ENCODE measurements at places on chromosomes 5 and 9.

DNA sequence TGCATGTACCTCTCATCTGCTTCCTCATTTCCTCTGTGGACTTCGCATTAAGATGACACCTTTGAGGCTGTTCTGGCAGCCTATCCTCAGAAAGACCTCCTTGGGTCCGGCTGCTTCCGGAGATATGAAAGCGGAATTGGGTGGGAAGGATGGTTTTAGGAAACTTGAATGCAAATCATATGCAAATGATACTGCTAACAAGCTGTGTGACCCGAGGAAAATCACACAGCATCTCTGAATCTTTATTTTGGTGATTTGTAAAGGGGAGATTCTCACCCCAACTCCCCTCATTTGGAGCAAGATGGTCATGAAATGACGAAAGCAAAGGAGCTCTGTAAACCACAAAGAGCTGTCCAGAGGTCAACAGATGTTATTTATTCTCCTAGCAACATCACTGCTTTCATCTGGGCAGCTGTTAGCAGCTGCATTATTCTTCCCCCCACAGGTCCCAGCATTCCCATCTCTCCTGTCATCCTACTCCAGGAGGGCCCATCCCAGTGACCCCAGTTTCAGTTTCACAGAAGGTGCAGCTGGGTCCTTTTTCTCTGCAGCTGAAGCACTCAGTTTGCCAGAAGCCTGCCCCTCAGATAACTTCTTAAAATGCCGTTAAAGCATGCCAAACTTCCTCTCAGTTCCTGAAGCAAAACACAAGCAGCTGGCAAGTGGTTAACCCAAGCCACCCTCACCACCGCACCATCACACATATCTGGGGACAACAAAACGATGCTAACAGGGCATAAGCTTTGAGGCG lies 269.5 kb downstream of the SEC61B start:
- peak; percentile 58 for DNase-seq

DNA sequence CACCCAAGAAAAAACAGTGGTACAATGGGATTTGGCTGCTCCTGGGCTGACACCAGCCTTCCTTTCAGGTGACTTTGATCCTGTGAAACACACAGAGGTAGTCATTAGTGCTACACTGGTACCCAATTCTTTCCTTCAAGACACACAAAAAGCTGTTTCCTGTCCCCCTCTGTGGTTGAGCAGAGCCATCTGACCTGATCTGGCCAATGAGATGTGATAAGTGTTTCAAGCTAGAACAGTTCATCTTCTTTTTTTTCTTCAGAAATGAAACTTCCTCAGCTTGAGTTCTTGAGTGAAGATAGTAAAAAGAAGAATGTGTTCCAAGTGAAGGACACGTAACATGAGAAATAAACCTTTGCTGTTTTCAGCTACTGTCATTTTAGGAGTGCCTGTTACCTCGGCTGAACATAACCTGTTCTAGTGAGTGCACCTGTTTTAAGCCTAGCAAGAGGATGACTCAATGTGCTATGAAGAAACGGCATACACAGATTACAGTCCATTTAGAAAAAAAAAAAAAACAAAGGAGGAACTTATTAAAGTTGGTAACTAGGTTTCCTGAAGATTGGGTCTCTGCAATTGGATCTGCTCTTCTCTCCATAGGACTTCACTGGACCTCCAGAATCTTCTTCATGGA lies 287.8 kb downstream of the GAS1 start:
- no peak for DNase-seq

DNA sequence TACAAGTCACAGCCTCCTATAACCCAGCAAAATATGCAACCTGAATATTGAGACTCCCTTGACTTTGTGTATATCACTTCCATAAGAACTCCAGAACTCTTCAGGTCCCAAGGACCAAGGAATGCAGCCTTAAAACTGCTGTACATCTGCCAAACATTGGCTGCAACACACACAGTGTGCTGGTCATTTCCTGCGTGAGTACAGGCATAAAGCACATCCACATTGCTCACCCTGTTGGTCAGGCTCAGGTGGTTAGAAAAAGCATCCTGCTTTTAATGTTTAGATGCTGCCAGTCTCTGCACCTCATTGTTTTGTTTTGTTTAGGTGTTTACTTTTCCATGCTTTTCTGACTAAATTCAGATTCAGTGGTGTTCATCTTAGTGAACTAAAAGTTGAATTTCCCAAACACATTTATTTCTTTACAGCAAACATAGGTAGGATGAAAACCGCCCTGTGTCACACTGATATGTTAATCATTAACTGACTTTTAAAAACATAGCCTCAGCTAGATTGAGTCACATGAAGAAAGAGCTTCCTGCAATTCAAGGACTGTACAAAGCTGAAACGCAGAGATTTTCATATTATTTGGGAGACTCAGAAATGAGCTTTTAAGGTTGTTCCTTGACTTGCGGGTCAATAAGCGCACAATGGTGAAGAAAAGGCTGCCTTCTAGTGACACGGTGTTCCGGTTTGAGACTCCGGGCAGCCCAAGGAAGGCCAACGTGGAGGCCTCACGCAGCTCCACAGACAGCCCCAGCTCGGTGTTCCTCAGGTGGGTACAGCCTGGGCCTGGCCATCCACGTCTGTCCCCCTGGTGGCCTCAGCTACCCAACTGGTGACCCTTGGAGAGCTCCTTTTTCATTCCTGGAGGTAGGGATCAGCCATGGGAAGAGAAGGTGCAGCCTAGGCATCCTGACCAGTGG lies 52.2 kb upstream of the GRAMD2B start:
- no peak for DNase-seq

GRCh38 chr5:1702318-1702717 lies 97.3 kb downstream of the MRPL36 start:
- no peak for DNase-seq

DNA sequence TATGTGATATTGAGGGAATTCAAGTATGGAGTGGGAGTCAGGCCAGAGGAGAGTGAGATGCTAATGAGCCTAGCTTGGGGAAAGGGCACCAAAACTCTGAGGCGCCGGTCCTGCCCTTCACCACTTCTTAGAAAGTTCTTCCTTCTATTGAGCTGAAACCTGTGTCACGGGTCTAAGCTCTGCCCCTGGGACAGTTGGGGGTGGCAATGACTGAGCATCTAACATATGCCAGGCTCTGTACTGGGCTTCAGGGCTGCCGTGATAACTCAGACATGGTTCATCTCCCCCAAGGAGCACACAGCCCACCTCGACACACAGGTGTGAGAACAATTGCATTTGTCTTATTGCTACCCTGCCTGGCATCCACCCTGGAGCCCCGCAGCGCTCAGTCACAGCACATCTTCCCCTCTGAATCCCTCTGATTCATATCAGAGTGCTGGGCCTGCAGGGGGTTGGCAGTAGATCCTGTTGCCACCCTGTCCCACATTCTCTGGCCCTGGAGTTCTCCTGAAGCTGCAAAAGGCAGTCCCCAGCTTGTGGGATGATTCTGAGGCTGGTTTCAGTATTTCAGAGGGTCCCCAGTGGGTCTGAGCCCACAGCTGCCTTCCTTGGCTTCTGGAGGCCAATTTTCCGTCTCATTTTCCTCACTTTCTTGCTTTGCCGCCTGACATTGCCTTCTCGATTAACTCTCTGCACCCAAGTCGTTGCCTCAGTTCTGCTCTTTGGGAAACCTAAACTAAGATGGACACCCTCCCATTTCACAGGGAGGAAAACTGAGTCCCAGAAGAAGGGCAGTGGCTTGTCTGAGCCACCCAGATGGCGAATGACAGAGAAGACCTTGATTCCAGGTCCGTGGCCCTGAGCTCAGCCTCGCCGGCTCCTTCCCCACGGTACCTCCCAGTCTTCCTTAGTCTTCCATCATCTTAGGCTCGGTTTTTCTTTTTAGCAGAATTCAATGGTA lies 42.5 kb downstream of the ALG2 start:
- DNase-seq: peak; percentile 71

DNA sequence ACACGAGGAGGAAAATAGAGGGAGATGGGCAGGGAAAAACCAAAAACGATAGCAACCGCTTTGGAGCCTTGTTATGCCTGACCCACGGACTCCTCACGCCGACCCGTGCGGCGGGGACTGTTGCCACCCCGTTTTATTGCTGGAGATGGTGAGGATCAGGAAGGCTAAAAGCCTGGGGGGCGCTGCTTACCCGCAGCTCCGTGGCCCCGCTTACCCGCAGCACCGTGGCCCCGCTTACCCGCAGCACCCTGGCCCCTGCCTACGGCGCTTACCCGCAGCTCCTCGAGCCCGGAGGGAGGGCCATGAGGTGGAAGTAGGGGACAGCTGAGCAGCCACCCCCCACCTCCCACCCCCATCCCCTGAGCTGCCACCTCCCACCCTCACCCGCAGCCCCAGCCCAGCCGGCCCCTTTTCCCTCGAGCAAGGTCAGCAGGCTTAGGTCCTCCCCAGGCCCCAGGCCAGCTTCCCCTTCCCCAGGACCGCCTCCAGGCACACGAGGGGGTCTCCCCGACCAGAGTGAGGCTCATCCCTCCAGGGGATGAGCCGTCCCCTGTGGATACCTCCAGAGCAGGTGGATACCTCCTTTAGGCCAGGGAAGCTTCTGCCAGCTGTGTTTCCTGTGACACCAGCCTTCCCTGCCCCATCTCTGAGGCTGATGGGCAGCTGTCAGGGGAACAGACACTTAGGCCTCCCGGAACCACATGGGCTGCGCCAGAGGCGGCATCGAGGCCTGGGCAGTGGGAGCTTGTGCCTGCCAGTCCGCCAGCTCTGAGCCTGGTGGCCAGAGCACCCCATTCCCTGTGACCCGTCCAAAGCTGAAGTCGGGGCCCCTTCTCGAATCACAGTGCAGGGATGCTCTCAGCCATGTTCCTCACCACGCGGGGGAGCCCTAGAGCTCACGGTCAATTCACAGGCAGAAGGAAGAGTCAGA lies 92.3 kb downstream of the LMX1B start:
- DNase-seq: peak; percentile 38

- DNase-seq: no peak
Observed at GRCh38 chr5:5572976-5573797, 150.7 kb downstream of the ICE1 start.

GRCh38 chr5:134003817-134004625 lies 754 bp downstream of the VDAC1 start:
- peak; percentile 70 for DNase-seq

DNA sequence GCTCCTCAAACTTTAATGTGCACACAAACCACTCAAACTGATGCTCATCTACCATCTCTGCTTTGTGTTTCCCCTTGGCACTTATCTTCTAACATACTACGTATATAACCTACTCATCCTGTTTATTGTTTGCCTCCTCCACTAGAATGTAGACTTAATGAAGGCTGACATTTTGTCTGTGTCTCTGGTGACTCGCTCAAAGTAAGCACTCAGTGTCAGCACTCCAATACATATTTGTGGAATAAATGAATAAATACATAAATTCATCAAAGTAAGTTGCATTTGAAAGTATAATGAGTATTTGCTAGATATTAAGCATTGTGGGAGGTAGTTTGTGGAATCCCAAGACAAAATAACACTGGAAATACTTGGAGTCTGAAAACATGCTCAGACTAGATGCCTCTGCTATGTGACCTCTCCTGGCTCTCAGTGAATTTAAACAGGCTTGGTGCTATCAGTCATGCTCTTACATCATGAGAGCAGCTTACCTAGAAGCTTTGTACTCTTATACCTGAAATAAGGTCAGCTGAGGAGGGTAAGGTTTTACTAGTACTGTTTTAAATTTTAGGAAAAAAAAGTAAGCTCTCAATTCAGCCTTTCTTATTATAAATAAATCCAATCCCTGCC lies 37.0 kb upstream of the RANBP6 start:
- no peak for DNase-seq

DNA sequence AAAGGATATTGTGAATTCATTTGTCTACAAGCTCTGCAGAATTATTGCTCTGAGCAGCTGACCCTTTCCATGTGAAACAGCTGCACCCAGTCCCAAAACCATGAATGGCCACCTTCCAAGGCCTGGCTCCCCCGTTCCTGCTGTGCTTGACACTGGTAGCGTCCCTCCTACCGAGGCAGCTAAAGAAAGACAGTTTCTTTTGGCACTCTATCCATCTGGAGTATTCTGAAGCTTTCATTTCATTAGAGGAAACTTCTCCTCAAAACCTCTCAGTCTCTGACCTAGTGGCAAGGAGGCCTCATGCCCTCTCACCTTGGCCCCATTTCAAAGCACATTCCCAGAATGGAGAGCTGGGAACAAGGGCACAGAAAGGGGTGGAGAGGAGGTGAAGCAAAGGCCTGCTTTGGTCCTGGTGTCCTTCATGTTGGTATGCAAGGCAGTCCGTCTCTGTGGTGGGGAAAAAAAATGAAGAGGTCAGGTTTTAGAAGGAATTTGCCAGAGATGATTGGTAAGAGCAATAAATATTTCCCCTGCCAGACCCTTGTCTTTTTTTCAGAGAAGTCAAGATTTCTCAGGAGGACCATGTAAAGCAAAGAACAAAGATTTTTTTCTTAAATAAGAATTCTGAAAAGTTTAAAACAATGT lies 232.0 kb downstream of the RFK start:
- DNase-seq: no peak
